ENCODE measurements at places on chromosomes 5 and 9.

GRCh38 chr5:179530069-179530998 lies 20.0 kb upstream of the RUFY1 start:
- no peak for DNase-seq

GRCh38 chr9:135552698-135553171 lies 6.8 kb downstream of the OBP2A start:
- no peak for DNase-seq

GRCh38 chr5:32780508-32780919 lies 69.4 kb downstream of the NPR3 start:
- no peak for DNase-seq

DNA sequence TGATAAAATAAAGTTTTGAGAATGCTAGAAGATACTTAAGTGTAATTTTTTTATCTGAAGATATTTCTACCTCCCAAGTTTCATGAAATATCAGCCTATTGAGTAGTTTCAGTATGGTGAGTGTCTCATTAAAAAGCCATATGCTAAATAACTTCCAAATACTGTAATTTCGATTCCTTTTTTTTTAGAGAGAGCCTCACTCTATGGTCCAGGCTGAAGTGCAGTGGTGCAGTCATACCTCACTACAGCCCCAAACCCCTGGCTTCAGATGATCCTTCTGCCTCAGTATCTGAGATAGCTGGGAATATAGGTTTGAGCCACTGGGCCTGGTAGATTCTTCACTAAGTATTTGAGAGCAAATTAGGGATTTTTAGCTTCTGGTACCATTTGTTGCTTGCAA lies 24.5 kb downstream of the CDC42SE2 start:
- DNase-seq, result no peak

DNA sequence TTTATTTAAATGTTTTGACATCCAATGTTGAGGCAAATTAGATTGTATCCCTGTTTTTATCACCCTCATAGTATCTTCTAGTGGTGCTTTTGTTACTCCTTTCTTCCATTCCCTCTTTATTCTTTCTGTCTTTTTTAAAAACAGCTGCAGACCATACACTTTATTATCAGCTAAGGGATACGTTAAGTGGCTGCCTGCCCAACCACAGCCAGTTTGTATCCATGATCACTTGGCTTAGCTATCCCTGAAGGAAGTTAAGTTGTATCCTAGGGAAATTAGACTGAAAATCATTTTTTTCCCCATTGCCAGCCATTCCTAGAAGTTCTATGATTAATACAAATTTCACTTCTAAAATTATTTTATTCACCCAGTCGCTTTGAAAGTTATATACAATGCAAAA lies 1032.7 kb downstream of the NR2F1-AS1 start:
- no peak for DNase-seq

GRCh38 chr5:5719292-5719691 lies 296.8 kb downstream of the ICE1 start:
- no peak for DNase-seq

DNA sequence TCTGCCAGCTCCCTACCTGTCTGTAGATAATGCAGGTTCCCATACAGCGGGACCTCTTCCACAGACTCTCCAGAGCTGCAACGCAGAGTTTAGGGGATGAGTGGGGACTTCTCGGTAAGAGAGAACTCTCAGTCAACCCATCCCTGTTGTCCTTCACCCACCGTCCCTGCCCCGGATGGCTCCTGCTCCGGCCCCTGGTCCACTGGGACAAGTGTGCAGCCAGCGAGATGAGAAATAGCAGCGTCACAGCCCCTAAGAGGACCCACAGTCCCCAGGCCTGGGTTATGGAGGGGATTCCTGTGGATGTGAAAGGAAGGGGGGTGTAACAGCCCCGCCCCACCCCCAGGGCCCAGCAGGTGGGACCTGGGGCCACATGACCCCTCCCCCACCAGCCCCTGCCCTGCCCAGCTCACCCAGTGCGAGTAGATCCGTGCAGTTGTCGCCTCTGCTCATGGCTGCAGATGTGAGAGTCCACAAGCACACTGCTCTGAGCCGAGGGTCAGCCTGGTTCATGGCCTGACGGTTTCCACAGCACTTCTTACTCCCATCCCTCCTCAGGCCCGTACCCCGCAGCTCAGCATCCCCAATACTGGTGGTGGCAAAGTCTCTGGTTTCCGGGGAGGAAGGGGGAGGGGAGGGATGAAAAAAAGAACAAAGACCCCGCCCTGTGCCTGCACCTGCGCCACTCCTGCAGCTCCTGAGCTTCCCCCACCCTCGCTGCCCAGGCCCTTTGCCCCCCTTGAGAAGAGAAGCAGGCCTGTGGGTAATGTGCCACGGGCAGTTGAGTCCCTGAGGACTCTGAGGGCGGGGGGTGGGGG lies at the start of gene SIT1:
Gene SIT1 (minus strand): TSS at position 591 of the 818 bp plus-strand sequence. CDS start 78 bp downstream, at position 513.
- no peak for DNase-seq

GRCh38 chr5:124796495-124796894 lies 50.1 kb upstream of the ZNF608 start:
- no peak for DNase-seq

GRCh38 chr5:168468836-168469235 lies 17.4 kb upstream of the RARS1 start:
- no peak for DNase-seq

- no peak for DNase-seq
Observed at GRCh38 chr9:121509180-121509579, 9.5 kb upstream of the GGTA1 start.

- DNase-seq, result no peak
Observed at GRCh38 chr9:134251296-134252069, 74.8 kb upstream of the RXRA start.

- DNase-seq, result no peak
Observed at GRCh38 chr5:123157791-123158581, 68.9 kb downstream of the PRDM6 start.

- DNase-seq, result no peak
Observed at GRCh38 chr9:128917151-128917849, 3.5 kb upstream of the PHYHD1 start.

DNA sequence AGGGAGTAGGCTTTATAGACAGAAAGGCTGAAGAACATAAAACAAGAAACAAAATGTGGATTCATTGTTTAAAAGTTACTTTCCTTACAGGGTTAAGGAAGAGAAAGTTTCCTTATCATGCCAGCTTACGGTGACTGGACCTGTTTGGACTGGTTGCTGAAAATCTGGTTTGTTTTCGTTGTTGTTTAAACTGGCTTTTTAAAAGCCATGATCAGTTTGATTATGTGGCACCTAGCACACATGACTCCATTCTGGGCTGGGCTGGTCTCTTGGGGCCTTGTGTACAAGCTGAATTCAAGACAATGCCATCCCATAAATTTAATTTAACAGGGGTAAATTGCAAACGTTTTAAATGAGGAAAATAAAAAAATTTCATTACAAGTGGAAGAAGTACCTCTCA lies 18.4 kb upstream of the ZNF474 start:
- DNase-seq, result no peak

- DNase-seq, result no peak
Observed at GRCh38 chr5:155728146-155728856, 598.7 kb upstream of the SGCD start.

GRCh38 chr5:150035139-150035895 lies 34.8 kb downstream of the HMGXB3 start:
- DNase-seq, result no peak

DNA sequence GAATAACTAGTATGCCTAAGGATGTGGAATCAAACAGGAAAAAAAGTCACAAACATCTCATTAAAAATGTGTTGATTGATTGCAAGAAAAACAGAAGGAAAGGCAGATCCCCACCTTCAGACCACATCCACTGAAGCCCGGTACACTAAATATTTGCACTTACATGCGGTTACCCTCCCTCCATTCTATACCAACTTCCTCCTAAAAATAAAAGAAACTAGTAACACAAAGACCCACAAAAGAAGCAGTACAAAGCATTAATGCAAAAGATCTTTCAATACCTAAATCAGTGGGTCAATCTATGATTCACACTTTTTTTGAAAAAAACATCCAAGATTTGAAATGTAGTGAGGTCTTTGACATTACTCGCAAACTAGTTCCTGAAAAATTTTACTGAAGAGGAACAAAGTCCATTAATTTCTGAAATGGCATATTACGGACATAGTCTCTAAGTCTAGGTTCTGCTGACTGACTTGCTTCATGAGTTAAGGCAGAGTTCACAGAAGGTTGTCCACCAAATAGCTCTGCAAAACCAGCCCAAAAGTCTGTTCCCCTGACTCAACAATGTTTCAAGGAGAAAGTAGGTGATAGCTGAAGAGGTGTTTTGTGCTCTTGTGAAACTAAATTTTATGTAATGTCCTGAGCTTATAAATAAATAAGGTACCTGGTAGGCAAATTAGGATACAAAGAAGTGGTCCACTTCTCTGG lies 100.7 kb downstream of the PAM start:
- DNase-seq, result no peak

- DNase-seq, result no peak
Observed at GRCh38 chr5:88094403-88094802, 174.2 kb downstream of the TMEM161B start.

Data from vagina (tissue), 2 donors.